Dermis blood vessel endothelial cell (primary cell): ENCODE measurements at places on chromosomes 11 and 22.

- no peak for DNase-seq
Observed at GRCh38 chr11:64854157-64854533, 9.7 kb upstream of the CDC42BPG start.

GRCh38 chr11:11602011-11602410, 19.8 kb downstream of the GALNT18 start:
- no peak for DNase-seq

- no peak for DNase-seq
Observed at GRCh38 chr11:63719987-63720386, 38.7 kb downstream of the RTN3 start.

DNA sequence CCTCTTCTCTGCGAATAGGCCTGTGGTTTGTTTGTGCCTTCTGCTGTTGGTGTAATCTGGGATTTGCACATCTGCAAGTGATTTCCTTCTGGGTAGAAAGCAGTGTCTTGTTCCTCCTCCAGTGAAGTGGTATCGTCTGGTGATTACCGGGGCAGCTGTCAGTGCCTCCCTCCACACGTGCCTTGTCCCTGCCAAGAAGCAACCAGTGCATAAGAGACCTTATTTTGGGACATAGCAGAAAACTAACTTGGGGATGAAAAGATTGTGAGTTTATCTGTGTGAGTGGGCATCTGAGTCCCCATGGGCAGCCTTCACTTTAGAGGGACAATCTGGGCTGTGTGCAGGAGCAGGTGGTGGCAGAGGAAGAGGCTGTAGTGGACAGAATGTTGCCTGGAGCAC, 71.5 kb upstream of the SORL1-AS1 start:
- no peak for DNase-seq

DNA sequence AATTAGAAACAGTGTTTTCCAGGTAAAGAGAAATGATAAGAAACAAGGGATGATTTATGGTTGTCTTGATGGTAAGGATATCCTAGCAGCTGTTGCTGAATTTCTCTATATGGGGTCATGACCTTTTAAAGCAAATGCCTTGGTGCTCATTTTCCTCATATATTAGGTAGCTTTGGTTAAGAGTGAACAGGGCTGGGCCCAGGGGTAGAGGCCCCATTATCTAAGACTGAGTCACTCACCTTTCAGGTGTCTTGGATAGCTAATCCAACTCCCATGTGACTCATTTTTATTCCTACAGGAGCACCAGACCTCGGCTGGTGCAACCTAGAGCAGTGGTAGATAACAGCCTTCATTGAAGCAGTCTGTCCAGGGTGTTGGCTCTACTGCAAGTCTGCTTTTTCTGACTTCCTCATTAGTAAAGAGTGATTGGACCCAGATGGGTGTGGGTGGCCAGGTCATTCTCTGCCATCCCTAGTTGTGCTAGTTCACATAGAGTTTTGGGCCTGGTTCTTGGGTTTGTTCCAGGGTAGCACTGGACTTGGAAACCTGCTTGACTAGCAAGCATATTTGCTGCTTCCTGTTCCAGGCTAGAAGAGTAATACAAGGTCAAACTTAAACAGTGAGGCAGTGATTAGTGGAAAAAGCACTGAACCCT, 37.4 kb downstream of the CTNND1 start:
- DNase-seq, result peak; percentile 71

- no peak for DNase-seq
Observed at GRCh38 chr11:3627291-3627690, 14.5 kb downstream of the ART5 start.

GRCh38 chr11:135002236-135002635, 590.2 kb upstream of the B3GAT1 start:
- DNase-seq, result no peak
